NCI-H345 (cell line): ENCODE measurements at places on chromosomes 2 and 18.

- no peak for DNase-seq
These were observed 562.5 kb upstream of the FAM98A start for GRCh38 chr2:34161549-34161948.

- DNase-seq: no peak
These were observed 185.0 kb upstream of the PID1 start for GRCh38 chr2:229456091-229456490.

DNA sequence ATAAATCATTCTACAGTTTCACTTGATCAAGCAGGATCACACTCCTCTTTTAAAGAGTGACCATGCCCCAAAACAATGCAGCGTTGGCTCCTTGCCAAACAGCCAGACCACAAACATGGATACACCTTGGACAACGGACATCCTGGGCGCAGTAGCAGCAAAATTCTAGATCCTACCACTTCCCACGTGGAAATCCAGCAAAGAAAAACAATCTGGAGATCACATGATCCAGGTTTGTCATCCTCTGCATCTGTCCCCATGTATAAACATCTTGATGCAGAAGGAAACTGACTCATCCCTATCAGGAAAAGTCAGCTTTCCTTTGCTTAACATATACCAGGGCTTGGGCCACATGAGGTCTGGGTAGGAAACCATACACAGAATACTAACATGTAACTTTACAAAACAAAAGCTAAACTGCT lies 53.1 kb downstream of the ZNF521 start:
- DNase-seq: no peak

- DNase-seq: no peak
These were observed 3.0 kb downstream of the WDR75 start for GRCh38 chr2:189444322-189444721.

- DNase-seq: no peak
These were observed 209.2 kb downstream of the ICOS start for GRCh38 chr2:204145791-204146190.

- DNase-seq: no peak
These were observed 88.5 kb upstream of the TACR1 start for GRCh38 chr2:75287624-75288316.

- no peak for DNase-seq
These were observed 160.6 kb downstream of the RNF144A start for GRCh38 chr2:7077660-7078267.
